ENCODE measurements at places on chromosomes 4 and X.

DNA sequence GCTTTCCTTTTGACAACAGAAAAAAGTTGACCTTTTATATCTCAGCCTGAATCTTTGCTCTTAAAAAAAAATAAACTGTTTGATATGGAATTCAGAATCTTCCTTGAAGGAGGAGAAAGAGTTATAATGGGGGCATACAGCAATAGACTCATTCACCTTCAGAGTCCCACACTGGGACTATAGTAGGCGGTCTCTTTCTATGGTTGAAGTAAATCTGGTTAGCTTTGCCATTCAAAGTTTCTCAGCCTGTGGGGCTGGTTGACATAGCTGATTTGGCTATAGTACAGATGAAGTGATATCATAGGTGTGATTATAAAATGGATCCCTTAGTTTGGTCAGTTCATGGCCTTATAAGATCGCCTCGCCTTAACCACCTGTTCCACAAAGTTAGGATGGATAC, 156.2 kb downstream of the SH2D1A start:
- DNase-seq, result no peak

DNA sequence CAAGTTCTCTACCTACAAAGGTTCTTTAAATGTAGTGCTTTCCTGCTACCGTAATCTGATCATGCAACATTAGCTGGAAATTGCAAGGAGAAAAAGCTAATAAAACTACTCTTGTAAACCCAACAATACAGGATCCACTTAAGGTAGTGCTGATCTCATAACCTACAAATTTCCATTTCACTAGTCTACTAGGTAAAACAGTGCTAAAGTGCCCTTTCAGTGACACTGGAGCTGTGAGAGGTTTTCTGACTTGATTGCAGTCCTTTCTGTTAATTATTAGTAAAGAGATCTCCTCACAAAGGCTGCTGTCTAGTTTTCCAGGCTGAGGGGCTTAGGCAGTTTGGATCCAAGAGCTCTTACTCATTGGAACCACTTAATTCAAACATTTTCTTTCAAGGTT, 1118.7 kb downstream of the SH3BGRL start:
- no peak for DNase-seq

GRCh38 chr4:18957716-18958115, 936.2 kb upstream of the LCORL start:
- no peak for DNase-seq

- DNase-seq, result no peak
Observed at GRCh38 chr4:125316401-125316790, 1.6 kb downstream of the FAT4 start.

GRCh38 chr4:83723609-83724008, 187.7 kb downstream of the GPAT3 start:
- DNase-seq, result no peak

- DNase-seq, result no peak
Observed at GRCh38 chr4:165136529-165136928, 23.9 kb upstream of the TMEM192 start.

DNA sequence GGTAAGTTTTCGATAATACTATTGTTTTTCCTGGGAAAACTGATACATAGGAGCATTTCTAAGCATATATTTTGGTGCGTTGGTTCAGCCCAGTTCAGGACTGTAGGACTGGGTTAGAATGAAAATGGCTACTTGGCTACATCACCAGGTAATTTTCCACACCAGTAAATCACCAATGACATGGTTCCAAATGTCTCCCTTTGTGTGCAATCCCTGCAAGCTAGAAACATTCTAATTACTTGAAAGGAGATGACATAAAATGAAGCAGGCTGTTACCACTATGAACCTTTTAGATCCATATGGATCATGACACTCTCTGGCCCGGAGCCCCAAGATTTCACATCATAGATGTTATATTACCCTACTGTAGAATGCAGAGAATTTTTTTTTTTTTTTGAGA, 577.4 kb upstream of the FTHL17 start:
- DNase-seq, result no peak

GRCh38 chr4:181127171-181127570, 1116.0 kb upstream of the TENM3 start:
- DNase-seq, result no peak

- no peak for DNase-seq
Observed at GRCh38 chr4:18106620-18107019, 85.1 kb upstream of the LCORL start.

GRCh38 chr4:158079661-158080060, 93.2 kb downstream of the GASK1B start:
- no peak for DNase-seq

DNA sequence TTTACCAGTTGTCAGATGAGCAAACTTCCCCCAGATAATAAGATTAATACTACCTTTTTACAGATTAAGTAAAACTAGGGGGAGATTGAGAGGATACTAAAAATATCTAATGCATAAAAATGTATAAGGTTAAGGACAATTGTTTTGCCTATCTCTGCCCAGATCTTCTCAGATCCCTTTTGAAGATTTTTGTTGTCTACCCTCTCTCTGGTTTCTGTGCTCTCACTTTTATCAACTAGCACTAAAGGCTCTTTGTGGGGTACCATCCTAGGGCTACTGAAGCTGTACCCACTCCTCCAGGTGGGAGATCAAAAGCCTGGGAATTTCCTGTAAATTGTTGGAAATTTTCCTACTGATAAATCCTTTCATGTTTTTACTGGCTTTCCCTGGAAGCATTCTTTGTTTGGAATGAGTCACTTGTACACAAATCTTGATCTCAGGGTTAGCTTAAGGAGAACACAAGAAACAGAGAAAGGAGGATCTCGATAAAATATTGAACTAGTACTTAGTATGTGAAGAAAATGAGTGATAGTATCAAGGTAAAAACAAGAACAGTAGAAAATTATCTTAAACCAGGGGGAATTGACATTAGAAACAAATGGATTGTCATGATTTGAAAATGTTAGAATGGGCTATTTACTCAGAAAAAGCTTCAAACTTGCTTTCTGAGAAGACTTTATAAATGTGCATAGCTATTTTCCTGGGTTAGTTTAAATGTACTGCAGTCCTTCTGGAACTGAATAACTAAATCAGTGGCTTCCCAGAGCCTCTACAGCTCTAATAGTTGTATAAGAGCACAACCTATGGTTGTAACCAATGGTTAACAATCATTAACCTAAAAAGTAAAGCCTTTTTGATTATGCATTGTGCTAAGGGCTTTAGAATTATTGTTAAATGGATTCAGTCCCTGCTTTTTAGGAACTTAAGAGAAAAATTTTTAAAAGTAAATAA, 679.9 kb upstream of the MAGEB2 start:
- DNase-seq, result no peak

DNA sequence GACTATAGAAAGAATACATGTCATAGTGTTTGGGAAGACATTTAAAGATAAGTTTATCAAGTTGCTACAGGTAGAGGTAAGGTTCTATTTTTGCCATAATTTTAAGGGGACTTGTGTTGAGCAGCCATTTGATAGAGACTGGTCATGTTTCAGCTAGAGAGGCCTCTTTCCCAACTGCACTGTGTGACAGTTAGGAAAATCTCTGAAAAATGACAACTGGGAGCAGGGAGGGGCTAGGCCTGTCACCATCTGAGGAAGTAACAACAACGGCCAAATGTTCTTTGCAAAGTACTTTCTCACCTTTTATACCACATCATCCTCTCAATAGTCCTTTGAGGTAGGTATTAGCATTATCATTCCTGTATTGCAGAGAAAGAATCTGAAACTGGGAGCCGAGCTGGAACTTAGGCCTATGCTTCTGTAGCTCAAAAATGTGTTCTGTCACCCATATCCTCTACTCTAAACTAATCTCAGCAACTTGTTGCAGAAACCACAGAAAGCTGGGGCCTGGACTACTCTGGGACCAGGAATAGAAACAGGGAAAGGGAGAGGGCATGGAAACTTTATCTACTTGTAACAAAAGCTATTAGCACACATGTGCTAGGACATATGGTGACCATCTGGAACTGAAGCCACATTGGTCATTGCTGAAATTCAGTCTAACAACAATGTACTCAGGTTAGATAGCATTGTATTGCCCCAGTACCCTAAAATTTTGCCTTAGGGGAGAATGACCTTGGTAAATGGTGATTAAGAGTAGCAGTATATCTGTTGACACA, 198.9 kb downstream of the MID1IP1 start:
- DNase-seq, result no peak

DNA sequence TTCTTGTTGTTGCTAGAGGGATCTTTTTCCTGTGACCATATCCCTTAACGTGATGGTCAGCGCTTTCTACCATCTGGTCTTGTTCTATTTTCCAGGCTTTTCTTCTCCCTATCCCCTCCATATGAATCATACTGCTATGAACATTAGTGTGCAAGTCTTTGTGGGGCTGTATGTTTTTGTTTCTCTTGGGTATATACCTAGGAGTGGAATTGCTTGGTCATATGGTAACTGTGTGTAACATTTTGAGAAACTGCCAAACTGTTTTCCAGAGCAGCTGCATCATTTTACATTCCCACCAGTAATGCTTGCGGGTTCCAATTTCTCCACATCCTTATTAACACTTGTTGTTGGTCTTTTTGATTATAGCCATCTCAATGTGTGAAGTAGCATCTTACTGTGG, 121.4 kb downstream of the SPRY1 start:
- no peak for DNase-seq

GRCh38 chr4:4599481-4600275, 57.8 kb upstream of the STX18 start:
- no peak for DNase-seq

- DNase-seq, result no peak
Observed at GRCh38 chr4:47744253-47744652, 93.6 kb downstream of the CORIN start.

DNA sequence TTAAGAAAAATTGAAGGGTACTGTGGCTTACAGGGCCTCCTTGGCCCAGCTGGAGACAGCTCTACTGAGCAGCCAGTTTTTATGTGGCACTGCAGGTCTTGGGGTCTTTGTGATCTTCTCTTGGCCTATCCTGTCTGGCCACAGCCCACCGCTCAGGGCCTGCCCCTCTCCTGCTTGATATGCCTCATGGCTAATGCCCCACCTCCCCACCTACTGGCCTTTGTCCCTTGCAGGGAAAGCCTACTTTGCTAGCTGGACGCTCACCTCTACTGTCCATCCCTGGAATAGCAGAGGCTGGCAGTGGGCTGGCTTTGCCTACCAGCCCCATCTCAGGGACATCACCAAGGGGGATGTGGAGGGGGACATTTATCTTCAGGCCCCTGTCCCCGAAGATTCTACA, 134.1 kb downstream of the PJA1 start:
- no peak for DNase-seq

- peak; percentile 51 for DNase-seq
Observed at GRCh38 chrX:40539214-40540142, 41.3 kb upstream of the ATP6AP2 start.

DNA sequence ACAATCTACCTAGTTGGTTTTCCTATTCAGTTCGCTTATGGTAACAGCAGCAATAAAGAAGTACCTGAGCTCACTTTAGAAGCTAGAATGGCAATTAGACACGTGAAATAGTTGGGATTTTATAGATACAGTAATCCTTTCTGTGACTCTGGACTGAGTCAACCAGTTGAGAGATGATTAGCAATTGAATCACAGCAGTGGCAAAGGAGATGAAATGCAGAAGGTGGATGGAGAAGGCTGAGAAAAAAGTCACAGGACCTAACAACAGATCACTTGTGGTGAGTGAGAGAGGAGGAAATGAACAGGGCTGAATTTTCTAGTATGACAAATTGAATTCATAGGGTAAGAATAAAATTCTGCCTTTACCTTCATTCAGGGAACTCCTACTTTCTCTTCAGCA, 197.1 kb upstream of the MAGEB18 start:
- no peak for DNase-seq

DNA sequence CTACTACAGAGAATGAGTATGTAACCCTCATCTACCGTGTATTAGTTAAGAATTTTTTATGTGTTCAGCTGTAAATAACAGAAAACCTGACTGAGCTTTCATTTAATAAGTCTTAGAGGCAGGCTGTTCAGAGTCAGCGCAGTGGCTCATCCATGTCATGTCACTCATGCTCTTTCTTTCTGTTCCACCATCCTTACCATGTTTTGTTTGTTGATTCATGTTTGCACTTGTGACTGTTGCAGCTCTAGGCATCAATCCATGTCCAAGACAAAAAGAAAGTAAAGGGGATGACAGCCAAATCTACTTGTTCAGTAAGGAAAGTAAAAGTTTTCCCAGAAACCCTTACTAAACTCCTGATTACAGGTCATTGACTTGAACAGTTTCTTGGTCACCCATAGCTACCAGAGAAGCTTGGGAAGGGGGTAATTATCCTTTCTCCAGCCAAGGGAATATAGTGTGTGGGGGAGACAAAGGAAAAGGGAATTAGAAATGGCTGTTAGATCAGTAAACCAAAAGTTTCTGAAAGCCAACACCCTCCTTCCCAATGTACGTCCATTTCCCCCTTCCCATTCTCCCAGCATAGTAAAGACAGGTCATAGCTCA, 9.0 kb downstream of the ART3 start:
- DNase-seq, result no peak

- DNase-seq, result no peak
Observed at GRCh38 chr4:163598028-163598427, 103.5 kb downstream of the TMA16 start.

- no peak for DNase-seq
Observed at GRCh38 chrX:35617836-35618235, 180.3 kb upstream of the MAGEB16 start.

Measured in activated T-cell treated with anti-CD3 and anti-CD28 coated beads, Interleukin-2, amount 50 U/mL, for 4 hours (primary cell).